Activated CD8-positive, alpha-beta memory T cell treated with anti-CD3 and anti-CD28 coated beads for 4 hours (primary cell): ENCODE measurements at places on chromosomes 4 and X.

- DNase-seq = no peak
Observed at GRCh38 chrX:57155171-57155570, 18.0 kb upstream of the SPIN2A start.

DNA sequence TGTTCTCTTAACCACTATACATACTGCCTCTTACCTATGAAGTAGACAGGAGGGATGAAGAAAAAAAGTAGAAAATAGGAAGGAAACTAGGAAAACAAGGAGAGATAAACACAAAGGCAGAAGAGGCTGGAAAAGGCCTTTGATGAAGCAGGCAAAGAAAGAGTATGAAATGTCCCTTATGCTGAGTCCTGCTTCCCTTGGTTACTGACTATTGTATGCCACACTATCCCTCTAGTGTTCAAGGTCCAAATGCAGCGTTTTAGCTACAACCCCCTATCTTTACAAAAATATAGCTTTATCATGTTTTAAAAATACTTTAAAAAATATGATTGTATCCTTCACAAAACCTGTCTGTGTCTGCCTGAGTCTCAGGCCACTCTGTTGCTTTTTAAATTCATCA lies 233.1 kb downstream of the CAMK2D start:
- no peak for DNase-seq

GRCh38 chr4:84804136-84804535 lies 162.4 kb downstream of the WDFY3 start:
- no peak for DNase-seq

GRCh38 chr4:42119886-42120285 lies 32.6 kb downstream of the BEND4 start:
- DNase-seq = no peak

- no peak for DNase-seq
Observed at GRCh38 chr4:88522702-88523324, 763 bp downstream of the PYURF start.

DNA sequence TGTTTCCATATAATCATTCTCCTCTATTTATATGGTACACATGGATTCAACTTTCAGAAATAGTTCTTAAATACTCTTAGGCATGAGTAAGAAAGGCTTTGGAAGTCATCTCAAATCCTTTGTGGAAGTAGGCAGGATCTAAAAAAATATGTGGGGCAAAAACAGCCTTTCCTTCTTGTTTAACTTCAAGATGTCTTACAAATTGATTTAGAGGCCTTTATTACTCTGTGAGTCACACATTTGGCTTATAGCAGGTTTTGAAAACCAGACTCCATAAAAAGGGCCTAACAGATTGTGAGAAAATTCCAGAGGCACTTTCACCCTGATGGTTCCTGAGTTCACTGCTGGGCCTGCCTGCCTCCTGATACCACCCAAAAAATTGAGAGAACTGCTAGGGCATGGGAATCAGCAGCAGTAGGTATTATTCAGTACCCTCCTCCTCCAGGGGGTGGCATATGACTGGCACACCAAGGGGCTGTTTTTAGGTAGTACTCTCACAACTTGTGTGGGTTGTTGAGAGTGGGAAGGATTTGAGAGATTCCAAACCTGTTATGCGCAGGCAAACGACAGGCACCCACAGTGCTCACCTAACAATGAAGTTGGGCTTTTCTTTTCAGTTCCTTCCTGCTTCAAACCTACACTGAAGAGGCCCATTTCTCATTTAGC lies 162.7 kb upstream of the MBNL3 start:
- no peak for DNase-seq
